Breast epithelium (tissue), 4 donors: ENCODE measurements at places on chromosomes 12 and 14.

DNA sequence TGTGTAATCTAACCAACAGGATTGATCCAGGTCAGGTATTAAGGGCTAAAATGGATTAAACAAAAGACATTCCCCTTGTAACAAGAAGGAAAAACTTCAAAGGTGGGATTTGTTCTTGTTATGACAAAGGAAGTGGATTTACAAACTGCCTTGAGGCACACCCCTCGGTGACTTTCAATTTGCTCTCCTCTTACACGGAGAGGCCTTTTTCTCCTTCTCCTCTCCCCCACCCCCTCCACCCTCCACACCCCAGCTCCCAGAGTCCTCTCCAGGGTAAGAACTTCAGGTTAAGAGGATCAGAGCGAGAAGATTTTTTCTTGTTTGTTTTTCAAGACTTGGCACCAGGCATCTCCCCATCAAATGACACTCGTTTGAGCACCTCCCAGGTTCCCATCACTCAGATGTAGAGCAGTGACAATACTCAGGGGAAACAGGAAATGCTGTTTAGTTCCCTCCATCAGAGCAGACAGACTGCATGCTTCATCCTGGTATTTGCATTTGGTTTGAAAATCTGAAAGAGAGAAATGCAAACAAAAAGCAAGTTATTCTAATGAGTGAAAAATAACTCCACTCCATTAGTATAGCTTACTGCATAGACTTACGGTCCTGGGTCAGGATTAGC is 77.6 kb upstream of the TMEM260 start:
- DNase-seq = no peak

GRCh38 chr14:89435892-89436656 is 19.0 kb upstream of the FOXN3 start:
- DNase-seq = no peak

GRCh38 chr12:57240926-57241401 is 10.0 kb downstream of the STAC3 start:
- DNase-seq = no peak

GRCh38 chr14:65228436-65228835 is 126.1 kb upstream of the MAX start:
- DNase-seq = no peak

DNA sequence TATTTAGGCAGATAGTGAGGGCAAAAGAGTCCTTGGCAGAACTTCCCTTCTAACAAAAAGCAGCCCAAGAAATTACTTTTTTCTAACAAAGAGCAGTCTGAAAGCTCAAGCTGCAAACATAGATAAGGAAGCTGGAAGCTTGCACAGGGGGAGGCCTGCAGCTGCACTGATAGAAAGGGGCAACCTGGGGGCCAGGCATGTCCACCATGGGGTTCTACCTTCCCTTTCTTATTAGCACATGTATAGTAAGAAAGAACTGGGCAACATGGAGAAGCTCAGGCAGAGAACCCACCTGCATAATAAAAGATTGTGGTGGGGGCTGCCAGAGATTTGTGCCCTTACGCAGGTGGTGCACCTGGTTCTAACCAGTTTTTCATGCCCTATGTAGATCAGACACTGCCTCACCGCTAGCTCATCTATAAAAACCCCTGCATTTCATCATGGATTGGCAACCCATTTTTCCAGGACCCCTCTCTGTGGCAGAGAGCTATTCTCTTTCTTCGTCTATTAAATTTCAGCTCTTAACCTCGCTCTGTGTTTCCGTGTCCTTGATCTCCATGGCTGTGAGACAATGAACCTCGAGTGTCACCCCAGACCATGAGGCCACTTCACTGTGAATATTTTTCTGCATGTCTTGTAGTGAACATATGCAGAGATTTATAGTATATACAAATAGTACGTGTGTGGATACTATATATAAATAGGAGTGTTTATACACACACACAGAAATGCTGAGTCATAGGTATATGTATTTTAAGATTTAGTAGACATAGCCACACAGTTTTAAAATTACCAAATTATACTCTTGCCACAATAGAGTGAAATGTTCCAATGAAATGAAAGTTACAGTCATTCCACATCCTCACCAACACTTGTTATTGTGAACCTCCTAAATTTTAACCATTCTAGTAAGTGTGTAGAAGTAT is 53.0 kb downstream of the PEX5 start:
- DNase-seq = no peak

GRCh38 chr12:76878099-76878898 is 520 bp downstream of the CSRP2 start:
- peak; percentile 55 for DNase-seq

DNA sequence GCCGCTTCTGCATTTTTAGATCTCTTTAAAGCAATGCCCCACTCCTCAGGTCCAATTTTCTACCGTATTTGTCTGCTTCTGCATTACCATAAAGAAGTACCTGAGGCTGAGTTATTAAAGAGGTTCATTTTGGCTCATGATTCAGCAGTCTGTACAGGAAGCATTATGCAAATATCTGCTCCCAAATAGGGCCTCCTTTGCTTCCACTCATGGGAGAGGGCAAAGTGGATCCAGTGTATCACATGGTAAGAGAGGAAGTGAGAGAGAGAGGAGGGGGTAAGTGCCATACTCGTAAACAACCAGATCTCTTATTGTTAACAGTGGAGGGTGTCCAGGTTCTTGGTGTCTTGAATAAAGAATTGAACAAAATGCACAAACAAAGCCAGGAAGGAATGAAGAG is 316.1 kb upstream of the SEL1L start:
- DNase-seq = no peak

- DNase-seq = no peak
These were observed 56.6 kb downstream of the SLC2A13 start for GRCh38 chr12:40049268-40049667.

GRCh38 chr12:54759751-54760150 is 94.6 kb upstream of the MUCL1 start:
- DNase-seq = no peak

GRCh38 chr12:119938049-119938667 is 50.9 kb upstream of the BICDL1 start:
- no peak for DNase-seq

DNA sequence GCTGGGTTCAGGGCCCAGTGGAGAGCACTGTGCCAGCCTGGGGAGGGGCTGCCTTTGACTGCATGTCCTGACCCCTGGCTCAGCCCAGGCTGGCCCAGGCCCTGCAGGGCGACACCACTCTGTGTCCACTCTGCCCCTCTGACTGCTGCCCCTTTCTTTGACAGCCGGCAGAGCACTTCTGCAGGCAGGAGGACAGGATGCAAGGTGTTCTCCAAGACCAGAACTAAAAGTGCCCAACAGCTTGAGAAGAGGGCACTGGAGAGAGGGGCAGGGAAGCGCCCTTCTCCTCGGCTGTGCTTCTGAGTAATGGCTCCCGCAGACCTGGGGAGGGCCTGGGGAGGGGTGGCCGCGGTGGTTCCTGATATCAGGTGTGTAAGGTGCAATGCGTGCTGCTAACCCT is 72.7 kb downstream of the WDR20 start:
- no peak for DNase-seq

GRCh38 chr12:11686120-11686519 is 36.6 kb downstream of the ETV6 start:
- no peak for DNase-seq
